ENCODE measurements at places on chromosomes 2 and 18. TPM values are rescaled to one million over a fixed set of nuclear protein-coding genes. Genes with fewer than 3 reads are reported as not detected.

The AGAP1 gene
- 9.3 TPM for total RNA-seq

The LRATD1 gene
- not detected for total RNA-seq

The PLEK gene
- total RNA-seq: not detected

The TRABD2A gene
- total RNA-seq: 4.7 TPM

The RPRM gene
- total RNA-seq: 0.40 TPM

The RAPGEF4 gene
- total RNA-seq: 0.24 TPM

The SLC4A5 gene
- total RNA-seq: not detected

The ANKRD29 gene
- 3.9 TPM for total RNA-seq

The B3GNT7 gene
- total RNA-seq: 0.63 TPM

The DBI gene
- 93.6 TPM for total RNA-seq

The EVX2 gene
- not detected for total RNA-seq

The ZC3H6 gene
- 0.69 TPM for total RNA-seq

The FANCL gene
- 33.6 TPM for total RNA-seq

The CAVIN2 gene
- 0.06 TPM for total RNA-seq

The QPCT gene
- total RNA-seq: 42.6 TPM

The KIAA2012 gene
- not detected for total RNA-seq

The SPATA3 gene
- not detected for total RNA-seq

The ZNF396 gene
- total RNA-seq: 5.4 TPM

The SLC8A1 gene
- total RNA-seq: 9.0 TPM

The SLC4A3 gene
- 2.3 TPM for total RNA-seq

The GPR45 gene
- not detected for total RNA-seq

The LIMS4 gene
- 0.24 TPM for total RNA-seq

Measured in Daoy (cell line).